NCI-H526 (cell line): ENCODE measurements at places on chromosomes 11 and 22.
A peak's percentile ranks its signal among the peaks of the same experiment; 100 is the strongest.

DNA sequence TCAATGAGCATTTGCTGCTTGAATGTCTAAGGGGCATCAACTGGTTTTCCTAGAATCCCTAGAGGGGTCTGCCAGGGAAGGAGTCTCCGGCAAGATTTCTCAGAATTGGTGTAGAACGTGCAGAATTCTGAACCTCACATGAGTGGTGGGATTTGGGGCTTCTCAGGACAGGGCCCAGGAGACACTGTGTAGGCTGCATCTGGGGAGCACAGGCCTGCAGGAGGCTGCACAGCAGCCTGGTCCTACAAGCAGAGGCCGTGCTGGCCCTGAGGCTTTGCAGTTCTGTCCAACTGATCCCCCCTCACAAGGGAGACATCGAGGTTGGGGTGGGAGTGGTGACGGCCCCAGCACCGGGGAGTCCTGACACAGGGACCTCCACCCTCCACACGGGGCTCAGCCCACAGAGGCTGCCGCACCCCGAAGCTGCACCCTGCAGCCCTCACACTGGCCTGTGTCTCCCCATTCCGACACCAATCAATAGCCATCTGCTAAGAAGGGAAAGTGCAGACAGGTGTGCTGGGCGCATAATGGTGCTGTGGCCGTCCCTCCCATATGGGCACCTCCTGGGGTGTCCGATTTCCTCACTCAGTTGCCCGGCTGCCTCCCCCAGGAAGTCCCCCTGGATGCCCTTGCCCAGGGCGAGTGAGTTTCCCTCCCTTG, 688.1 kb downstream of the BRD1 start:
- DNase-seq: no peak

DNA sequence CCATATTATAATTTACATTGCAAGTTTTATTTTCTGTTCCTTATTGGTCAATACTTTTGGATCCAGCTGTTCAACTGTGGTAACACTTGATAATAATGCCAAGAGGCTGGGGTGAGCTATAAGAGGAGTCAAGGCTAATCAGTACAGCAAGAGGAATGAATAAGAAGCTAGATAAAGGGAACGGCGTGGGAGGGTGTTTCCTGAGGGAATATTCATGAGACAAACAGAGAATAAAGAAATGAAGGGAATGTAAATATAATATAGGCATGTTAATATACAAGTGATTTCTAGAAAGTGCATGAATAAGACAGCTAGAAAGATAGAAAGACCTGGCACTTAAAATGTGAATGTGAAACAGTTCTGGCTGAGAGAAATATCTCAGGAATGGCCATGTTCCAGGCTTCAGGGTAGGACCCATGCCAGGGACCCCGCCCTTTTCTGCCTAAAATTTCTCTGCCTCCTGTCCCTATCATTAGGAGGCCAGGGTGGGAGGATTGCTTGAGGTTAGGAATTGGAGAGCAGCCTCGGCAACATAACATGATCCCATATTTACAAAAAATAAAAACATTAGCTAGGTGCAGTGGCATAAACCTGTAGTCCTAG, 3.9 kb downstream of the OR51B4 start:
- DNase-seq: no peak

GRCh38 chr11:111086058-111086457, 159.5 kb upstream of the POU2AF2 start:
- no peak for DNase-seq

DNA sequence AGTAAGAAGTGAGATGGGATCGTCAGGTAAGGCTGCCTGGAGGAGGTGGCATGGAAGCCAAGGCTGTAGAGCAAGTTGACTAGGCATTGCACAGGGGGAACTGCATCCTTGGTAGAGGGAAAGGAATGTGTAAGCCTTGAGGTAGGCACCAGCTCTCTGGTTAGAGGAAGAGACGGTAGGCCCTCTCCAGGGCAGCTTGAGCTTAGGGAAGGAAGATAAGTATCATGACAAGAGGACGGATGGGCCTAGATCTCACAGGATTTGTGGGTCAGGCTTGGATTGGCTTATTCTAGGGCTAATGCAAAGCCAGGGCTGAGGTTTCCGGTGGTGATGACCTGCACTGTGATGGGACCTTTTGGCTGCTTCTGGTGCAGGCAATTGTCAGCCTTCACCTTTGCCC, 1035.8 kb downstream of the TBC1D22A start:
- no peak for DNase-seq

DNA sequence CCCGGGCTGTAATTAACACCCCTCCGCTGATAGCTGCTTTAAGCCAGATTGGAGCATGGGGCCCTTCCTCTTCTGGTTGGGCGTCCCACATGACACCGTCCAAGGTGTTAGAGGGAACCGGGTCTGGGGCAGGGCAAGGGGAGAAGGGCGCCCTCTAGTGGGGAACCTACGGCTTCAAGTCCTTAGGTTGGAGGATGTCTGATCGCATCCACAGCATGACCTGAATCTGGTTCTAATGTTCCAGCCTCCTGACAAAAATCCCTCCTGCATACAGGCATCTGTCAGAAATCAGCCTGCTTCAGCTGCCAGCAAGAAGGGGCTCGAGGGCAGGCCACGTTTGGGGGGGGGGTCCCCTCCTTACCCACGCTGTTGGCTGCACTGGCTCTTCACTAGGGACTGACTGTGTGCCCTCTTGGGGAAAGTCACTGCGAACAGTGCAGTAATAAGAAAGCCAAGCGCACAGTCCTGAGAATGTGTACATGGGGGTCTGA, 94.2 kb upstream of the TBCEL start:
- DNase-seq: peak; percentile 94

DNA sequence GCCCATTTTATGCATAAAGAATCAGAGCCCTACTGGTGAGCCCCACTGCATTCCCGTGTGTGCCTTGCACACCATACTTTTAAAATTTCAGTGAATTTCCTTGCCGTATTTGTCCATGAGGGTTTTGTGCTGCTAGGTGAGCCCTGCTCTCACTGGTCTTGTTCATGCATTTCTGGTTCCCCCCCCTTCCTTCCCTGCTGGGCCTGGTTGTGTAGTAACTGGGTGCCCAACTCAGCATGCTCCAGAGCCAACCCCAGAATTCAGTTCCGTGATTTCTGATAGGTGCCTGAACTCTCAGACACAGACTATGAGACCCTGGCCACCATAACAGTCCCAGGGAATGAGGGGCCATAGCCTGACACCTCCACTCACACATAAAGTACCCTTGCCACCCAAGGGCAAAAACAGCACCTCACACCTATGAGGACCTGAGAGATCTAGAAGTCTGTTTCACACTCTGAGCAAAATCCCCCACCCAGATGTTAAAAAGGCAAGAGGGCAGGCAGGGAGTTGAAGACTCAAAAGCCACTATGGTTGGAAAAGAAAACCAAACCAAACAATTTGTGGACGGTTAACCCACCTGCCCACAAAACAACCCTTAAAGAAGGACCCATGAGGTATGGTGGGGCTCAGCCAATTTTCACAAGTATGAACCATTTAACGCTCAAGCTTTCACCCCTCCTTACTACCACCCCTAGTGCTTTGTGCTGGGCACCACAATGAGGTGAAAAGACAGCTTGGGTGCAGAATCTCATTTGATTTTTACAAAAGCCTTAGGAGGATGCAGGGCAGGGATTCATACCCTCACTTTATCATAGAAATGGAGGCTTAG, 16.8 kb upstream of the IL10RA start:
- DNase-seq: no peak

DNA sequence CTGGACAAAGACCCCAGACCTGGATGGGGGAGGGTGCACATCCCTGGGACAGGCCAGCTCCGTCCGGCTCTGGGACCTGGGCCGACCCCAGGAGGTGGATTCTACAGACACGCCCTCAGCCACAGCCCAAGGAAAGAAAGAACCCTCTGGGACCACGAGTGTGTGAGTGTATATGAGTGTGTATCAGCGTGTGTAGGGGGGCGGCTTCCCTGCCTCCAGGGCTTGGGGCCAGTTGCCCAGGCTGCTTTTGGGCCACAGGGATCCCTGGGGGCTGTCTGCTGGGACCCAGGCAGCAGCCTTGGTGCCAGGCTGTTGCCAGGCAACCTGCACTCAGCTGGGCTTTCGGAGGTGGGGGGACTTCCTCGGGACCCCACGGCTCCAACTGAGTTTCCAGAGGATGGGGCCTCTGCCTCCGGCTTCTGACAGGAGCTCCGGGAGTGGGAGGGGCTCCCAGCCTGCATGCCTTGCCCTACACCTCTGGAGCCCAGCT, 8.9 kb downstream of the DUSP8 start:
- DNase-seq: no peak

DNA sequence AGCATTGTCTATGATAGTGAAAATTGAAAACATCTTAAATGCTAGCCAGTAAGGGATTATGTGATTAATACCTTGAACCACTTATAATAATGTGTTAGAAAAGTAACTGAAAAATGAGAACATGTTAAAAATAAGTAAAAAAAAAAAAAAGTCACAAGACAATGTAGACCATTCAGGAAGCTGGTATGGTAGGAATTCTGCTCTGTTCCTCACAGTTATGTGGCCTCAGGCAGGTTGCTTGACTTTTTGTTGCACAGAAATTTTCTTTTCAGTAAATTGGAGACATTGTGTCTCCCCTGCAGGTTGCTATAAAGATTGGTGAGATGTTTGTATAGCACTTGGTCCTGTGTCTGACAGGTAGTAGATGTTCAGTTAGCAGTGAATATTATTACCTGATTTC, 17.3 kb upstream of the PLET1 start:
- DNase-seq: no peak

GRCh38 chr22:37503183-37503683, 16.0 kb downstream of the CARD10 start:
- no peak for DNase-seq

GRCh38 chr22:23068832-23069385, 1.4 kb upstream of the GNAZ start:
- no peak for DNase-seq

DNA sequence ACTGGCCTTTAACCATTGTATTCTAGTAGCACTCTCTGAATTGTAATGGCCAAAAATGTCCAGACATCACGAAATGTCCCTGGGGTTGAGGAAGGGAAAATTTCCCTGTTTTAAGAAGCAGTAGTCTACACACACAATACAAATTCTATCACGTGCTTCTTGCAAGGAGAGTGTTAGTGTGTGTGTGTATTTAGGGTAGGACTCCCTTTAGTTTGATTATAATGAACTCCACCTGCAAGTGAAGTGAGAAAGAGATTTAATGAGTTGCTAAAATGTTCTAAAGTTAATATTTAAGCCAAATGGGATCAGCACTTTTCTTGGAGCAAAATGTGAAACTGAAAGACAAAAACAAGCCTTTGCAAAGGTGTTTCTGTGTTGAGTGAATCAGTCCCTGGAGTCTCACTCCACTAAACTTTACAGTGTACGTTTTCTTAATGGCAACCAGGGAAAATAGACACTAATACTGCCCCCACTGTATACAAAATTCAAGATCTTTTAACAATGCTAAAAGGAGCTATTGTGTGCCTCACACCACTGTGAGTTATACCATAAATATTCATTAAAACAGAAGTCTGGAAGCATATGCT, 590.3 kb upstream of the TENM4 start:
- DNase-seq: no peak

- DNase-seq: no peak
Observed at GRCh38 chr11:76329084-76329648, 51.8 kb downstream of the THAP12 start.

DNA sequence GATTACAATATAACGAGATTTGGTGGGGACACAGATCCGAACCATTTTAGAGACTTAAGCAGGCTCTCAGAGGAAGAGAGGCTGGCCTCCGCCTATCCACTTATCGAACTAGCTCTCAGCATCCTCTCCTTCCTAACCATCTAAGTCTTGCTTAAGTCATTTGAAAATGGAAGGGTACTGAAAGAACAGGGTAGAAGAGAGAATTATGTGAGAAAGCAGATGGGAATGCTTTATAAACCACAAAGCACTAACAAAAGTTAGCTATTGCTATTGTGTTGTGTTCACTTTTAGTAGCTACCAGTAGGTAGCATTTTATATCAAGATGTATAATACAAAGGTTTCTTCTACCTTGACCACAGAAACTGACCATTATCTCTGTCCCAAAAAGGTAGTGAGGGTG, 153.4 kb upstream of the CADM1 start:
- no peak for DNase-seq

DNA sequence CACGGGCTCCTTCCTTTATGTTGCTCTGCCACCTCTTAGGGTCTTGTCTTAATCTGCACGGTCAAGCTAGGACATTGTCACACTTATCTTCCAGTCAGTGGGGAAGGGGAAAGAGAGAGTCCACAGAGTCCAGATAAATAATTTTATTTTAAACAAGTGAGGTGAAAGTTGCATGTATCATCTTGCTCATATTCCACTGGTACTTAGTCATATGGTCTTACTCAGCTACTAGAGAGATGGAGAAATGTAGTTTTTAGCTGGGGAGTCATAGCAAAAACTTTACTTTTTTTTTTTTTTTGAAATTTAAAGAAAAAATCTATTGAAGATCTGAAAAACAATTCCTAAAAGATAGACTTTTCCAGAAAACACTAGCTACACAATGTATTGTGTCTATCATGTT, 29.0 kb downstream of the PDE3B start:
- DNase-seq: no peak

- no peak for DNase-seq
Observed at GRCh38 chr22:25007444-25008106, 55.1 kb downstream of the KIAA1671 start.

DNA sequence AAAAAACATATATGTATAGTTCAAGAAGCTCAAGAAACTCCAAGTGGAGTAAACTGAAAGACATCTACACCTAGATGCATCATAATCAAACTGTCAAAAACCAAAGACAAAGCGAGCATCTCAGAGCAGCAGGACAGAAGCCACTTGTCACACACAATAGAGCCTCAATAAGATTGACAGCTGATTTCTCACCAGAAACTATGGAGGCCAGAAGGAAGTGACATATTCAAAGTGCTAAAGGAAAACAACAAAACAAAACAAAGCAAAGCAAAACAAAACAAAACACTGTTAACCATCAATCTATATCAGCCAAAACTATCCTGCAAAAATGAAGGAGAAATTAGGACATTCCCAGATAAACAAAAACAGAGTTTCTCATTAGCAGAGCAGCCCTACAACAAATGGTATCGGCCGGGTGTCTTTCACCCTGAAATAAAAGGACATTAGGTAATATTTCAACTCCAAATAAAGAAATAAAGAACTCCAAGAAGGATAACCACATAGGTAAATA, 65.8 kb upstream of the SEPTIN5 start:
- DNase-seq: no peak

DNA sequence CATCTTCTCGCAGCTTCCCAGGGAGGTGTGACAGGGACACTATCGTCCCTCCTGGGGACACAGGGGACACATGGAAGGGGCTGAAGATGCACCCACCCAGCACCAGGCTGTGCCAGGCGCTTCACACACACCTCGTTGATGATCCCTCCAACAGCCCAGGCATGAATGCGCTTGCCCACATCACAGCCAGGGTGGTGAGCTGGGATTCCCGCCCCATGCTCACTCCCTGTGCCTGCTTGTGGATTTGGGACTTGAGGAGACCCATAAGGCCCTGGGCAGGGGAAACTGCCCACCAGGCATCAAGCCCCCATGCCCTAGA, 57.8 kb downstream of the OTOG start:
- DNase-seq: no peak
